ENCODE measurements at places on chromosomes 16 and 17.

DNA sequence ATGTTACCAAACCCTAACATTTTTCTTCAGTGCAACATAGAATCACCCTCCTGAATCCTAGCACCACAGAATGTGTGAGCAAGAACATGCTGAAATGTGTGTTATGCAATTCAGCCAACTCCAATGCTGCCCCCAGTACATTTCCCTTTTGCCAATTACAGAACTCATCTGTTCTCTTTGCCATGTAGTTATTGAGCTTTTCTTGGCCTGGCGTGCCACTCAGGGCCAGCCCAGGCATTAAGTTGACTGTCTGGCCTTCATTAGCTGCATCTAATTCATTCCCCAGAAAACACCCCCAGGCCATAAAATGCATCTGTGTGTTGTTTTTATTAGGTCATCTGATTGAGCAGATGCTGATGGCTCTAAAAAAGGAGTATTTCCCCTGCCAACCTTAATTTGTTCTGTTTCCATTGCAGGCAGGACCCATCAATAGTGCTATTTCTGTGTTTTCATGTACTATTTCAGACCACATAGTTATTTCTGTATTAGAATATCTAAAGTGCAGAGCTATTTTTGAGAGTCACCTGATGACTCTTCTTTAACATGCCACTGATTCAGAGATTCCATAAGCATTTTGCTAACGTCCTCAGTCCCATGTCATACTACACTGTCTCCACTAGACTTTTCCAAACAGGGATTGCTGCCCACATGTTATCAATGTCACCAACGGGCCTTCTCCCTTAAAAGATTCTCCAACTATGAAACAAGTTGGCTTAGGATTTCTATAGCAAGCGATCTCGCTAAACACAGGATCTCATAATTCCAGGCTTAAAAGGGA, 969.7 kb downstream of the CDH11 start:
- no peak for DNase-seq

GRCh38 chr17:40433551-40434415, 9.5 kb upstream of the IGFBP4 start:
- DNase-seq, result peak; percentile 78

GRCh38 chr17:36731811-36732210, 130.4 kb downstream of the MRM1 start:
- DNase-seq, result peak; percentile 71

GRCh38 chr17:50203604-50204345, 2.3 kb upstream of the COL1A1 start:
- no peak for DNase-seq

GRCh38 chr16:79943736-79944135, 343.2 kb upstream of the MAF start:
- DNase-seq, result no peak

Data from ecto neural progenitor cell (in vitro differentiated cells).